Fibroblast of skin of right quadriceps (primary cell): ENCODE measurements at places on chromosomes 6 and 20.

GRCh38 chr6:114343782-114344144, 940 bp upstream of the HS3ST5 start:
- DNase-seq: no peak

- no peak for DNase-seq
Observed at GRCh38 chr20:50009521-50010454, 27.0 kb downstream of the SNAI1 start.

DNA sequence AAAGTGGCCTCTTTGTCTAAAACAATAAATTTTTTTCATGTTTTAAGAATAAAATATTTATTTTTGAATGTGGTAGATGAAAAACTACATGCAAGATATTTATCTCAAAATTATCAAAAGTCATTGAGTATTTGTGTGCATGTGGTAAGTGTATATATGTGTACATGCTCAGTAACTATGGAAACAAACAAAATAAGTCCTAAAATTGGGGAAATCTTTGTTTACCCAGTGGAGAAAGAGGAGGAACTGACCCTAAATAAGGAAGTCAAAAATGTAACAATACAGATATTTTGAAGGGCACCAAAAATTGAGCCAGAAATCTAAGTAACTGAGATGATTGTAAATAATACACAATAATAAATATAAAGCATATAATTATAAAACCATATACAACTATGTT, 639.2 kb downstream of the MAFB start:
- DNase-seq: no peak

DNA sequence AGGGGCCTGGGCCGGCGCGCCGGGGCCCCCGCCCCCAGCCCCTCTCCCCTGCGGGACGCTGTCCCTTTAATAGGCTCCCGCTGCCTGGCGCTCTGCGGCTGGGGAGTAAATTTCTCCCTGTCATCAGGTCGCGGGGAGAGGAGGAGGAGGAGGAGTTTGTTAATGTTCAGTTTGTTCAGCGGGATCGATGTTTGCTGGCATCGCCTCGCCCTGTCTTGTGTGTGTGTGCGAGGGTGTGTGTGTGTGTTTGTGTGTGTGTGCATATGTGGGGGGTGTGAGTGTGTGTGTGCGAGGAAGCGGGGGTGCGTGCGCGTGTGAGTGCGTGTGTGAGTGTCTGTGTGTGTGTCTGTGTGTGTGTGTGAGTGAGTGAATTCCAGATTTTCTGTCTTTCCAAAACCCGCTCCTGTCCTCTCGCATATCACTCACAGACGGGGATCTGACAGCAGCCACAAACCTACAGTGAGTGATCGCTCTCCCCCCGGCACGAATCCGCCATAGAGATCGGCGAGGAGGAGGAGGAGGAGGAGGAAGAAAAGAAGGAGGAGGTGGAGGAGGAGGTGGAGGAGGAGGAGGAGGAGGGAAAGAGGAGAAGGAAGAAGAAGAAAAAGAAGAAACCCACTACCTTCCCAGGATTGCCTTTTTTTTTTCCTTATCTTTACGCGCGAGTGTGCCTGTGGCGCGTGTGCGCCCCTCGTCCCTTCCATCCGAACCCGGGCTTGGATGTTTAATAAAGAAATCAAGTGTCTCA, at the start of gene TSHZ2:
TSHZ2 (plus strand) TSS at position 169 of the 748 bp plus-strand sequence. CDS start 936 bp downstream, outside the sequence.
- DNase-seq: peak; percentile 88

DNA sequence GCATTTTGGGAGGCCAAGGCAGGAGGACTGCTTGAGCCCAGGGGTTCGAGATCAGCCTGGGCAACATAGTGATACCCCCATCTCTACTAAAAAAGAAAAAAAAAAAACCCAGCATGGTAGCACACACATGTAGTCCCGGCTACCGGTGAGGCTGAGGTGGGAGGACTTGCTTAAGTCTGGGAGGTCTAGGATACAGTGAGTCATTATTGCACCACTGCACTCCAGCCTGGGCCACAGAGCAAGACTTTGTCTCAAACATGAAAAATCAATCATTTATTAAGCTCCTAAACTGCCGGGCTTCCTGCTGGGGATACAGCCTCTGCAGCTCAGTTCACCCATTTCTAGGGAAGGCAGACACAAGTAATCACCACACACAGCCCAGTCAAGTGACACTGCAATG, 7.3 kb upstream of the USP45 start:
- DNase-seq: peak; percentile 54
